Activated T-cell treated with anti-CD3 and anti-CD28 coated beads, Interleukin-2, amount 50 U/mL, for 72 hours (primary cell): ENCODE measurements at places on chromosomes 6 and 20. TPM values are rescaled to one million over a fixed set of nuclear protein-coding genes. Genes with fewer than 3 reads are reported as not detected.
A peak's percentile ranks its signal among the peaks of the same experiment; 100 is the strongest.

DNA sequence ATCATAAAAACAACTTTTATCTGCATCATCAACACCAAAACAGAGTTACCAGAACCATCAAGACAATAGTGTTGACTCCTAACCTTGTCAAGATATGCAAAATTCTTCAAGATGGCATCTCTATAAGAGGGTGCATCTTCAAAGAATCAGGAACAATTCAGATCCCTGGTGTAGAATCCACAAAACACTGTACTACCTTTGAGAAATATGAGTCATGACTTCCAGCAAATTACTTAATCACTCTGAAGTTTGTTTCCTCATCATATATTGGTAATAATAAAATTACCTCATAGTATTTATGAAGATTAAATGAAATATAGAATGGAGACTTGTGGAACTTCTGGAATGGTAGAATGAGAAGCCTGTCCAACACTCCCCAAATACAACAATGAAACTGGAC, 221.3 kb upstream of the SUPT3H start:
- peaks cover 11% of the 10 kb centered on the region for H3K36me3 ChIP-seq
- DNase-seq = no peak
- H3K27me3 ChIP-seq = no peaks in the 10 kb centered on the region
- peaks cover 33% of the 10 kb centered on the region for H3K4me1 ChIP-seq
- H3K27ac ChIP-seq = no peak overlapping the region
- no peak overlapping the region for H3K4me3 ChIP-seq

B3GALT4 gene
- total RNA-seq = 10.1 TPM

- H3K4me1 ChIP-seq = no peaks in the 10 kb centered on the region
- DNase-seq = no peak
- no peak overlapping the region for H3K27ac ChIP-seq
- H3K27me3 ChIP-seq = peaks cover 21% of the 10 kb centered on the region
Measured at GRCh38 chr20:1832634-1833033, 62.6 kb upstream of the SIRPA start.

BCAS1 gene
- total RNA-seq = not detected

PRDM13 gene
- not detected for total RNA-seq

DNA sequence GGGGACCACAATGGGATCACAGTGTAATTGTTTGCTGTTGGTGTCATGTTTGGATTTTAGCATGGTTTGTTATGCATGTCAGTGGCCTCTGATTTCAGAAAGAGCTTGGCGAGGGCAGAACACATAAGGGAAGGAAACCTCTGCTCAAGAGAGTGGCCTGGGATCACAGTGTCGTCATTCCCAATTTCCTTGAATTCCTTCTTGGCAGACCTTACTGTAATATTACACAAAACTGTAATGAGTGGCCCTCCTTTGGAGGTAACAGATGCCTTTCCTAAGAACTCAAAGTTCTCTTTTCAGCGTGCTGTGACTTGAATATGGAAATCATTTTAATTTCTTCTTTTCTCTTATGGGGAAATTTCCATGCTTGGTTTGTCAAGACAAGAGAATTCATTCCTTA, 46.9 kb downstream of the JAG1 start:
- no peaks in the 10 kb centered on the region for H3K4me1 ChIP-seq
- H3K36me3 ChIP-seq = peaks cover 3% of the 10 kb centered on the region
- no peaks in the 10 kb centered on the region for H3K27me3 ChIP-seq
- DNase-seq = no peak
- no peak overlapping the region for H3K27ac ChIP-seq

- H3K4me1 ChIP-seq = peaks cover 4% of the 10 kb centered on the region
- H3K36me3 ChIP-seq = peaks cover 29% of the 10 kb centered on the region
- no peak for DNase-seq
- H3K27me3 ChIP-seq = no peaks in the 10 kb centered on the region
Measured at GRCh38 chr20:53445932-53446331, 147.7 kb downstream of the ZNF217 start.

MRPL14 gene
- 31.6 TPM for total RNA-seq

DNA sequence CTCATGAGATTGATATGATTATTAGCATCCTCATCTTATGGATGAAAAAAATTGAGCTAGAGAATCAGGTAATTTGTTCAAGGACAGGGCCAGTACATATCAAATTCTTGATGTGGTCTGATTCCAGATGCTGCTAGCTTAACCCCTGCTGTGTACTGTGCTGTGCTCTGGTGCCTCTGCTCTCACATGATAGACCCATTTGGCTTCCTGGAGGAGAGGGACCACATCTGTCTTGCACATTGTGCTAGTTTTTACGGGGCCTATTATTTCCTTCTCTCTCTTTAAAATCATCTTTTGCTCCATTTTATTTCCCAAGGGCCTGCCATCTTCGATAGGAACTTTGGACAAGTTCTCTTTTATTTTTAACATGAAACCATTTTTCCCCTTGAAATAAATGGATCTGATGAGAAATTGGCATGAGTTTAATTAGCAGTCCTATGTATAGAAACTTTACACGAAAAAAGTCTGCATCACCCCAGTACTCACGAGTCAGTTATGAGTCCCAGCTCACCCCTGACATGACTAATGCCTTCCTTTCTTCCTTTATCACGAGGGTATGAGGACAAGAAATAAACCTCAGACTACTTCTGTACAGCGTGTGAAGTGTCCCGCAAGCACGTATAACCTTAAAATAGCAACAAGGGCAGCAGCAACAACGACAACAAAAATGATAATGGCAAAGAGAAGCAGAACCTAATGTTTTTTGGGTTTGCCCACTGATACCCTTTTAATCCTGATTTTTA, 26.5 kb downstream of the CD109 start:
- H3K27me3 ChIP-seq = no peaks in the 10 kb centered on the region
- peaks cover 55% of the 10 kb centered on the region for H3K4me1 ChIP-seq
- peak; percentile 39 for DNase-seq
- H3K27ac ChIP-seq = peak overlapping the region; percentile 77
- peaks cover 7% of the 10 kb centered on the region for H3K36me3 ChIP-seq

- H3K4me3 ChIP-seq = peak overlapping the region; percentile 84
- H3K27ac ChIP-seq = peak overlapping the region; percentile 99
- peak; percentile 94 for DNase-seq
- H3K36me3 ChIP-seq = peaks cover 14% of the 10 kb centered on the region
Measured at GRCh38 chr6:14743474-14744211, 502.2 kb upstream of the JARID2 start.

HLA-DOB gene
- 8.0 TPM for total RNA-seq

ENPP5 gene
- total RNA-seq = 0.43 TPM

TBC1D20 gene
- 28.2 TPM for total RNA-seq

DNA sequence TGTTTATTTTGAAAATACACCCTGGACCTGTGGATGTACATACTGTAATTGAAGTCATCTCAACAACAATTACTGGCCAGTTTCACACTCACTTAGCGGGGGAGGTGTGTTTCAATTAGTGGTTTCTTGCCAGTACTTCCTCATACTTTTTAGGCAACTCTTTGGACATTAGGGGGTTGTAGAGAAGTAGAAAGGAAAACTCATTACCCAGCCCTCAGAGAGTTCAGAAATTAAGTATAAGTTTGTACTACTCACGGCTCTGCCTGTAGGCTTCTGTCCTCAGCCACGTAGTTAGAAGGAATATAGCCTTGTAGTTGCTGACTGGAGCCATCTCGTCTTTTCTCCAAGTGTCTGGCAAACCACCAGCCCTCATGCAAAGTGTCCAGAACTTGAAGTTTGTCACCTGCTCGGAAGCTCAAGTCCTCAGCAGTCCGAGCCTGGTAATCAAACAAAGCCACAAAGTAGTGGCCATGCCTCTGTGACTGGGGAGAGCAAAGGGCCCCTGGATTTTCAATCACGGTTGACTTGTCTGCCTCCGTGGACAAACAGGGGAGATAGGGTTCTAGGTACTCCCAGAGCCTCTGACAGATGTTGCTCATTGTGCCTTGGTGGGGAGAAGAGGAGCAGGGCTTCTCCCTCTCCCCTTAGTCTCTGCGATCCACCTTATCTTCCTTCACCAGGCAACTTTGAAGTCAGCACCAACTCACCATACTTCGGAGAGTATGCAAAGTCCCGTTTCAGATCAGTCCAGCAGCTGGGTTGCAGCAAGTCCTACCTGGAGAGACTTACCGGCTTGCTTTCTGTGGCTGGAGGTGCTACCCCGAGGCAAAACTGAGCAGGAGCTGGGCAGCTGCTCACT, 749 bp downstream of the FRK start:
- H3K27me3 ChIP-seq = peaks cover 19% of the 10 kb centered on the region
- no peak overlapping the region for H3K4me3 ChIP-seq
- DNase-seq = no peak
- no peaks in the 10 kb centered on the region for H3K4me1 ChIP-seq
- H3K27ac ChIP-seq = no peak overlapping the region

CD40 gene
- 4.2 TPM for total RNA-seq

PRL gene
- total RNA-seq = not detected

- H3K27me3 ChIP-seq = no peaks in the 10 kb centered on the region
- no peak for DNase-seq
- peaks cover 50% of the 10 kb centered on the region for H3K4me1 ChIP-seq
- H3K4me3 ChIP-seq = no peak overlapping the region
Measured at GRCh38 chr6:129685662-129686031, 24.3 kb downstream of the ARHGAP18 start.

BPIFB2 gene
- not detected for total RNA-seq

DNA sequence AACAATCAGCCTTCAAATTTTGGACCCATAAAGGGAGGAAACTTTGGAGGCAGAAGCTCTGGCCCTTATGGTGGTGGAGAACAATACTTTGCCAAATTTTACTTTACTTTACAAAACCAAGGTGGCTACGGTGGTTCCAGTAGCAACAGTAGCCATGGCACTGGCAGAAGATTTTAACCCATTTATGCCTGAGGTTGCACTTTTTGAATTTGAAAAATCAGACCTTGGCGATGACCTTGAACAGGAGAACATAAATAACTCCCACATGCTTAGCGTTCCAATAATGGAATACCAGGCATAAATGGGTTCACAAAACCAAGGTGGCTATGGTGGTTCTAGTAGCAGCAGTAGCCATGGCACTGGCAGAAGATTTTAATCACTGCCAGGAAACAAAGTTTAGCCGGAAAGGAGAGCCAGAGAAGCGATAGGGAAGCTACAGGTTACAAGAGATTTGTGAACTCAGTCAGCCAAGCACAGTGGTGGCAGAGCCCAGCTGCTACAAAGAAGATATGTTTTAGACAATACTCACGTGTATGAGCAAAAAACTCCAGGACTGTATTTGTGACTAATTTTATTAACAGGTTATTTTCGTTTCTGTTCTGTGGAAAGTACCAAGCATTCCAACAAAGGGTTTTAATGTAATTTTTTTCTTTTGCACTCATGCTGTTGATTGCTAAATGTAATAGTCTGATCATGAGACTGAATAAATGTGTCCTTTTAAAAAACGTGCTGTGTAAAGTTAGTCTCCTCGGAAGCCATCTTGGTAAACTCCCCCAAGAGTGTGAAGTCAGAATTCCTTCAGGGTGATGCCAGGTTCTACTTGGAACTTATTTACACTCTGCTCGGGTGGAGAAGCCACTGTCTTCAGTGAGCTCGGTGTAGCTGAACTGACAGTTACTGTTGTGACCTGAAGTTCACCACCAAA, 6.7 kb downstream of the SFT2D1 start:
- H3K27ac ChIP-seq = no peak overlapping the region
- peaks cover 36% of the 10 kb centered on the region for H3K4me1 ChIP-seq

DNA sequence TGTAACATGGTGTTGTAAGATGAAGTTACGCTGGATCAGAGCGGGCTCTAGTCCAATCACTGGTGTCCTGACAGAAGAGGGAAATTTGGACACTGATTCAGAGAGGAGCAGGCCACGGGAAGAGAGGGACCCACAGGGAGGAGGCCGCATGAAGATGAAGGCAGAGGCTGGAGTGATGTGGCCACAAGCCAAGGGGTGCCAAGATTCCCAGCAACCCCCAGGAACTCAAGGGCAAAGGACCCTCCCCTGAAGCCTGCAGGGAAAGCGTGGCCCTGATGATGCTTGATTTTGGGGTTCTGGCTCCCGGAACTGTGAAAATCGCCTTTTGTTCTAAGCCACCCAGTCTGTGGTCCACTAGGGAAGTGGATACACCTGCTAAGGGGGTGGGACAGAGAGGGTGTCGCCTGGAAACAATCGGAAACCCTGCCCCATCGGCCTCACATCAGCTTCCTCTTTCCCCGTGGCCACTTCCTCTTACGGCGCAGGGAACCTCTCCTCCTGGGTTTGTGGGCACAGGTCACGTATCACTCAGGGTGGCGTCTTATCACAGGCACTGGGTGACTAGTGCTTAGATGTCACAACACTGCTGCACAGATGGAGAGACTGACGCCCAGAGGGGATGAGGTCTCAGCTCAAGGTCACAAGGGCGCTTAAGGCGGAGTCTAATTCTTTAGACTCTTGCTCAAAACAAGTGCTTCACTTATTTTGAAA, 58.0 kb downstream of the SULF2 start:
- peak overlapping the region; percentile 91 for H3K27ac ChIP-seq
- peaks cover 2% of the 10 kb centered on the region for H3K36me3 ChIP-seq
- H3K4me3 ChIP-seq = peak overlapping the region; percentile 80

DNA sequence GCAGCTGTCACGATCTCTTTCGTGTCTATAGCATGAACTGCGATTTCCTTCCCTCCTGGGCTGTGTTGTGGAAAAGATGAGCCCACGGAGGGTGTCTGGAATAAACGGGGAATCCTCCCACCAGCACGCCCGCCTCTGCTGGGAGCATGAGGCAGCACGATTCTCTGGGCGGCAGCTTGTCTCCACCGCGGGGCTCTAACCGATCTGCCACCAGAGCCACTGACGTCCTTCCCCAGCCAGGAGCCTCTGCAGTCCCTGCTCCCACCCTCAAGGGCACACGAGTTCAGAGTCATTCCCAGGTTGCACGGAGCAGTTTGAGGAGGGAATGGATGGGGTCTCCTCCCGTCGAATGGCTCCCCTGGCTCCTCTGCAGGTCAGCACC, 197.6 kb downstream of the DLL1 start:
- no peaks in the 10 kb centered on the region for H3K36me3 ChIP-seq
- no peak overlapping the region for H3K4me3 ChIP-seq
- peaks cover 24% of the 10 kb centered on the region for H3K4me1 ChIP-seq
- peaks cover 7% of the 10 kb centered on the region for H3K27me3 ChIP-seq
- no peak overlapping the region for H3K27ac ChIP-seq
- no peak for DNase-seq

DNA sequence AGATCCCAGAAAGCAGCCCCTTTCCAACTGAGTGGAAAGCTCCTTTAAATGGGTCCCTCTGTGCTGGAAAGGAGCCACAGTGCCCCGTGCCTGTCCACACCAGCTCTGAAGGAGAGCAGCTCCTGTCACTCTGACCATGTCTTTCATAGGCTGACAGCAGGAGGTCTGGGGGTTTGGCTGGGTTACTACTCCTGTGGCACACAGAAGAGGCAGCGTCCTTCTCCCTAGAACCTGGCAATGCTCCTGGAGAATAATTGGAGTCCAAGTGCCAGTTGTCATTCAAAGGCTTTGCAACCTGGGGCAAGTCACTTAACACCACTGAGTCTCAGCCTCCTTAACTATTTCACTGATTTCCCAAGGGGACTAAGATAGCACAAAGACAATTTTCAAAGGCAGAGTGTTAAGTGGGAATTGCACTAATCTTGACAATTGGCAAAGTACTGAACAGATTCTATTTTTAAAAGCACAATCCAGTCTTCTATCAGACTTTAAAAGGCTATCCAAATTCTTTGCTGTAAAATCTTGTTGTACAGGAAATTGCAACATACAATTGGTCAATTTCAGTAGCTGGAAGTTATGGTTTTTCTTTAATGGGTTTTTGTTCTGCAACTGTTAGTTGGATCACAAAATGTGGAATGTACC, 457.2 kb downstream of the KIF16B start:
- H3K4me1 ChIP-seq = no peaks in the 10 kb centered on the region
- DNase-seq = no peak
- no peak overlapping the region for H3K27ac ChIP-seq
- no peak overlapping the region for H3K4me3 ChIP-seq
